ENCODE measurements at places on chromosomes 3 and 15.
A peak's percentile ranks its signal among the peaks of the same experiment; 100 is the strongest.

DNA sequence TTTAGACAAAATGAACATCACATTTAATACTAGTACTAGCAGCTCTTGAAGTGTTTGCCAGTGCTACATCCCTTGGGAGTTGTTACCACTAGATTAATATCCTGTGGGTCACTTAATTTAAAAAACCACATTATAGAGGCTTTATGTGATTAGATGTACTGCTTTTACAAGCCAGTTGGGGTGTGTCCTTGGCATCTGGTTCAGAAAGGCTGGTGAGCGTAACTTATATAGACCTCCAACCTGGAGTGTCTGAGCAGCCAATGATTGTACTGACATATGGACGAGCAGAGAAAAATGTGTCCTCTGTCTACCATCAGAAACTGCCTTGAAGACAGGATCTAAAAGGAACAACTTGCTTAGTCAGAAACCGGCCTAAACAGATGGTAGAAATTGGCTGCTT is 306.2 kb upstream of the ATP11B start:
- peak; percentile 26 for DNase-seq

GRCh38 chr3:171729452-171730334 is 80.6 kb downstream of the PLD1 start:
- no peak for DNase-seq

DNA sequence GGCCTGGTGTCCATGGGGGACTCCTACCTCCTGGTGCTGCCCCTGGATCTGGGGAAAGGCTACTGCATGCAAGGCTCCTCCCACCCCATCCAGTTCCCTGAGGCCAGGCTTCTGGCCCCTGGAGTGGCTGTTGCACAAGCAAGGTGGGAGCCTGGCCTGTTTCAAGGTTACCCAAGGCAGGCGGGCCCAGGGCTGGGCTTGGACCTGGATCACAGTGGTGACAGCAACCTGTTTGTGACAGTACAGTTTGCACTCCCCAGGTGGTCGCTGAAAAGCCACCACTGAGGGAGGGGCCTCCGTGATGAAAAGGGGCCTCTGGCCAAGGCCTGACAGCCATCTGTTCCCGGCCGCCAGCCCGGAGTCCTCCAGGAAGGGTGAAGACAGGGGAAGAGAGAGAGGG is 14.4 kb upstream of the KY start:
- DNase-seq, result no peak

DNA sequence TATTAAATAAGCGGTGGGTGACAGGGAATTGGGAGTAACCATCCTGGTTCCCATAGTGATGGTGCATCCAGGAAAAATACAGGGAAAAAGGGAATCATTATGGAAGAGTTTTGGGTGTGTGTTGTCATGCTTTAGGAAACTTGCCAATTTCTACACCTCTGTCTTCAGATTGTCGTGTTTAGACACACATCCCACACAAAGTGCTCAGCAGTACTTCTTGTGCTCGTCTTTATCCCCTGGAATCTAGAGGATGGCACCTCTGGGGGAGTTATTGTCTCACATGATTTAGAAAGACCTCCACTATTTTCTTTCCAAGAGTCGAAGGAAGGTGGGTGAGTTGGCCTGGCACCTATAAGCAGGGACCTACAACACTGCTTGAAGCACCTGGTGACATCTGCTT is 35.8 kb downstream of the CACNA1D start:
- DNase-seq, result no peak

GRCh38 chr15:32802286-32802936 is 84.6 kb downstream of the GREM1 start:
- DNase-seq, result peak; percentile 3

DNA sequence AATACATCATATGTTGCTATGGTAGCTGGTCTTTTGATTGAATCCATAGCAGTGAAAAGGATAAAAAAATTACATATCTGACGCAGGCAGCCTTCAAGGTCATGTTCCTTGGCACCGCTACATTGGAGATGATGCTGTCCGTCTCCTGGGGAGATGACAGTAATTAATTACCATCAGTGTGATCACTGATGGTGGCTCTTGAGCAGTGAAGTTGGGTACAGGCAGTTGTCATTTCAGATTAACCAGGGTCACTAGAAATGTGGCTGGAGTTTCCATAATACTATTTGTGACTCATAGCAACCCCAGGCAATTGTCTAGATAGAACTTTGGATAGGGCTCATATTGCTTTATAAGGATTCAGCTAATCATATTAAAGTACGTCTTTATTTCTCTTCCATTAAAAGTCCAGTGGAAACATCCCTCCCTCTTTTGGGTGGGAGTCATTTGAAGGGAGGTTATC is 136.3 kb downstream of the THSD4 start:
- DNase-seq, result no peak

DNA sequence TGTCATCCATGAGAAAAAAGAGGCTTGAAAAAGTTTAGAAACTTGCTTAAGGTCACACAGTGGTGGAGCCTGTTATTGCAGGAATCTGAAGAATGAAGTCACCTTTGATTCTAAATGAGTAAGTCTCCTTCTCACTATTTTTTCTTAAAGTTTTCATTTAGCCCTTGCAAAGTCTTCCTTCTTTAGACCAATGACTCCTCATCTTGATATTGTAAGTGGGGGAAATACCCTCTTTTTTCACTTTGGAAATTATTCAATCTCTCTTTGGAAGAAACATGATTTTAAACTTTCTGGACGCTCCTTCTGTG is 787 bp upstream of the SLMAP start:
- no peak for DNase-seq

DNA sequence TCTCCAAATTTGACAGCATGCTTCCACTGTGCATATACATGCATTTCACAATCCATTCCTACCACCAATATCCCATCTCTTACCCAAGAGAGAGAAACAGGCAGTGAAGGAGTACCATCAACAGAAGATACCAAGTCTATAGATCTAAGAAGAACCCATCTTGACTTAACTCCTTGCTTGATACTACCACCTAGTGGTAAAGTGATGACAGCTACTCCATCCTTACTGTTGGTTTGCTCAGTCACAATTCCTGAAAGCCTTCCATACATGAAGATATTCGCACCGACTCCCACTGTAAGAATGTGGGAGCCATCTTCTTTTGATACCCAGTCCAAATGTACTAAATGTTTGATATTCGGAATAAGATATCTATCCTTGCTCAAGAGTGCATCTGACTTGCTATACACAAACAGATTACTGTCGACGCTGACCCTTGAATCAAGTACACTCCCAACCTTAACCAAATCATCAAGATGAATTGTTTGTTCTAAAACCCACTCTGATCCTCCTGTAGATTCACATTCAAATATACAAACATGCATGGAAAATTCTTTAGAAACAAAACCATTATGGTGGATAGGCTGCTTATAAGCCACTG is 123.1 kb downstream of the DMXL2 start:
- DNase-seq, result no peak

DNA sequence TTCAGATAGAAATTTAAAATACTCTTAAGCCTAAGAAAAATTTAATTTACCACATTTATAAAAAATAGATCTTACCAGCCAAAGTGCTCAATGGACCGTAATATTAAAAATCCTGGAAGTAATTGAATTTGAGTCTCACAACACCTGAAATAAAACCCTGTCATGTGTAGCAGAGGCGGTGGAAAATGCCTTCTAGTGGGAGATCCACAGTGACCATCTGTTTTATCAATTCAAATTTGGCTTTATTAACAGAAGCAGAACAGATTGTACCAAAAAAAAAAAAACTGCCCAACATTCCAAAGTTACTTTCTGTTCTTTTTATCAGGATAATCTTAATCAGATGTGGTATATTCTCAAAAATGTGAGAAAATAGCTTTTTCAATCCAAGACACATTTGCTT is 71.7 kb downstream of the DMXL2 start:
- no peak for DNase-seq

DNA sequence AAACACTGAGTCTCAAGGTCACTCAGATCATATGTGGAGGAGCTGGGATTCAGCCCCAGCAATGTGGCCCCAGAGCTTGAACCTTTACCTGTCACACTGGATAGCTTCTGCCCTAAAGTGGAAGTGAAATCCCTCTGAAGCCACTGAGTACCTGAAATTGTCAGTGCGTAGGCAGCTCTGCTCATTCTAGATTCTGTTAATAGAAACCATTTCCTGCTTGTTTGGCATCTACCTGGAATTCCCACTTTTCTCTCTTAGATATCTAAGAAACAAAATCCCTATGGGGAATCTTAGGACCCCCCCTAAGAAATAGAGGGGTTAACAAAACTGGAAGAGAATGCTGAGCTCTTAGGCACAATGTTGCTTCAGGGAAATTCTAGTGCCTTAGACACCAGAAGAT is 29.8 kb downstream of the FBXL22 start:
- no peak for DNase-seq

GRCh38 chr15:51266656-51267050 is 71.7 kb downstream of the CYP19A1 start:
- no peak for DNase-seq

DNA sequence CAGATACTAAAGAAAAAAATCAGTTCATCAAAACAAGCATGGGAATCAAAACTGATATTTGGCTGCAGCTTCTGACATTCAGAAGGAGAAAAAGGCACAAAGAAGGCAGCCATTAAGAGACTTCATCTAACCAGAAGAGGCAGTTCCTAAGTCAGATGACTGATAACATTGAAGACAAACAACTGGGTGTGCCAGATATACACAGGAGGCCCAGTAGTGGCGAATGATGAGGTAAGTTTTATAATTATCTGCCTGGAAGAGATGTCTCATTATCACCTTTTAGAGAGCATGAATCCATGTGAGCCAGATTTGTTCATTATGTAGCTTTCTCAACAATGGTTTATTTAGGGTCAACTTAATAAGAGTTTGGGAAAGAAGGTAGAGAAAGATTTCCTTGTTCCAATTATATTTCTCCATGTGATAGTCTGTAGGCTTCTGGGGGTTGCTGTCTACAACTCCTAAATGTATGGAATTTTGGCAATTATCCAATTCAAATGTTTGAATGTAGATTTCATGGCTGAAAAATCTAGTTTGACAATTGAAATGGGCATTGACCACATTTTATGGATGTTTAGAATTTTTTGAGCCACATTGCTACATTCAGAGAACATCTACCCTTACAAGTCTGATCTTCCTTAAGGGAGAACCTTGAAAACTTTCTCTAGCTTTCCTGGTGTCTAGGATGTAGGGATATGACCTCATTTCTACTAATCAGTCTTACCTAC is 50.4 kb upstream of the RASGRF1 start:
- no peak for DNase-seq

- no peak for DNase-seq
Measured at GRCh38 chr15:80136854-80137253, 15.9 kb upstream of the FAH start.

DNA sequence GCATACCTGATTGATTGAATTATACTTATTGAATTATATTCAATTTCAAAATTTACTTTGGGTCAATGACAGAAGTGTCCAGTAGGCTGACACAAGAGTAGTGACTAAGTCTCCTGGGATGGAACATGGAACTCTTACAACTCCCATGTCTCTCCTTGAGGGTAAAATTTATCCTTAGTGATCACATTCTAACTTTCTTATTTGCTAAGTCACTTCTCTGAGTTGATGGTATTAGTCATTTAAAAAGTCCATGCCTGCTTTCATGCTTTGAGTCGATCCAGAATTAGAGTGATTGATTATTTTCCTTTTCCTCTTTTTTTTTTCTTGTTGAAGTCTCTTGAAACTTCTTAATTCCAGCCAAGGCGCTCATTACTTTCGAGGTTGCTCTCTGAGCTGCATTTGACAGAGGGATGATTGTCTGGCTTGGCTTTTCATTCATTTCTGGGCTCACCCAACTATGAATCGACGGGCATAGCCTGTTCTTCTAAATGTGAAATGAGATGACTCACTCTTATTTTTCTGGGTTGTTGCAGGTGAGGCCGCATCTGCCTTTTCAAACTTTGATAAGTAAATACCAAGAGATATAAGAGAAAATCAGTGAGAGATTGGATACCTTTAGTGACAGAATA is 34.9 kb downstream of the LRRC3B start:
- no peak for DNase-seq

DNA sequence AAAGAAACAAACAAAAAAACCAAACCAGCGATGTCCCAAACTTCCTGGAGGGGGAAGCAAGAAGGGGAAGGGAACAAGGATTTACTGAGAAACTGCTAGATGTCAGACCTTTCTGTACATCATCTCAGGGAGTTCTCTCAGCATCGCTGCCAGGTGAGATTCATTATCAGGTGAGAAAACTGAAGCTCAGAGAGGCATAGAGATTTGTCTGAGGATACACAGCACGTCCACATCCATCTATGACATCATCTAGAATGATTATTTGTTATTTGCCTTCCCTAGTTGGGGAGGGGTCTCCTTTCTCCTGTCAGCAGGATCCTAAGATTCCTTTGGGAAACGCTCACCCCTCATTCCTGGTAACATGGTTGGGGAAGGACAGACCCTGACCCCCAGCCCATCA is 57.1 kb upstream of the LINGO1 start:
- no peak for DNase-seq
